NCI-H1092 treated with DMSO at 0.1 percent for 48 hours (cell line): ENCODE measurements at places on chromosomes 6 and 20.

GRCh38 chr6:17725083-17725482 lies 18.4 kb upstream of the NUP153 start:
- peak; percentile 79 for DNase-seq

- peak; percentile 57 for DNase-seq
Measured at GRCh38 chr6:32969685-32970412, 1.5 kb downstream of the BRD2 start.

- DNase-seq: peak; percentile 25
Measured at GRCh38 chr20:38748861-38749149, 545 bp downstream of the ACTR5 start.

GRCh38 chr6:133248241-133249001 lies 7.3 kb downstream of the EYA4 start:
- no peak for DNase-seq

DNA sequence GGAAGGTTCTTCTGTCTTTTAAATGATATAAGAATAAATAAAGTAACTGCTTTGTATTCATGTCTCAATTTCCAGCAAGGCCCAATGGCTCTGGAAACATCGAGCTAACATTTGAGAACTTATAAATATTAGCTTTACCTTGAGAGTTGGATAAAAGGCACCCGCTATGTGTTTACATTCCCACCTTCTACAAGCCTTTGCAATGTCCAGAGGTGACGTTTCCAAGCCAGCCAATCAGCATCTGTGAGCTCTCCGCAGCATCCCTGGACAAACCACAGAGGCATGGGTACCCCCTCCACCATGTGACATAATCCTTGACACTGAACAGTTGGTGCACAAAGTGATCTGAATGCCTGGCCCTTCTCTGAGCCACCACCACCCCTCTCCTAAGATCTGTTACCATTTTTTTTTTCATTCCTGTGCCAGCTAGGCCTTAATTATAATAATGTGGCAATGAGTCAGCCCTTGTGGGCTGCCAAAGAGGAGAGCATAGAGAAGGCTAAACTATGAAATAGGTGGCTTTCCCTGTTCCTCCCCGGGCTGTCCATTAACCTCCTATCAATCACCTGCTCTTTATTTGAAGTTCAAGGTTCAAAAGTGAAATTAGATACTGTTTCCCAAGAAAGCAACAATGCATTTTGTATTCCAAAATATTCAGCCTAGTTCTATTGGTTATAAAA lies 4.1 kb downstream of the CBLN4 start:
- no peak for DNase-seq

DNA sequence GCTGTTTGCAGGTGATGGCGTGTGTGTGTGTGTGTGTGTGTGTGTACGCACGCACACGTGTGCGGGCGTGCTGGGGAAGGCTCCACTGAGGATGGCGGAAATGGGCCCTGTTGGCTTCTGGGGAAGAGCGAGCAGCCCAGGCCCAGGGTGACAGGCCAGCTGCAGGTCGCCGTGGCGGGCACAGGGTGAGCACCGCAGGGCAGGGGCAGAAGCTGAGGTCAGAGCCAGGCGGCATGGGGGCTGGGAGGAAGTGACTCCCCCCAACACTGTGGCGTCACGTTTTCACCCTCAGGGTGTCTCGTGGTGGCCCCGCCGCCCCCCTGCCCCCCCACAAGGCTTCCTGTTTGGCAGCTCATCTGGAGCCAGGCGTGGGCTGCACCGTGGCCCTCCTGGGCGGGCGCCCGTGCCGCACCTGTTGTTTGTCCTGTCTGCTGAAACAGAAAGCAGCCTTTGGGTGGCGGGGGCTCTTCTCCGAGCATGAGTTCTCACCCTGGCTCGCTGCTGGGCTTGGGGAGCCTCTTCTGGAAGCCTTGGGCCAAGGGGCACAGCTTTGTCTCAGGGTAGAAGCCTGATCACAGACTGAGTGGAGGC lies 7.1 kb downstream of the RBM38 start:
- peak; percentile 84 for DNase-seq

- no peak for DNase-seq
Measured at GRCh38 chr6:73151732-73152131, 73.6 kb downstream of the KHDC1L start.

DNA sequence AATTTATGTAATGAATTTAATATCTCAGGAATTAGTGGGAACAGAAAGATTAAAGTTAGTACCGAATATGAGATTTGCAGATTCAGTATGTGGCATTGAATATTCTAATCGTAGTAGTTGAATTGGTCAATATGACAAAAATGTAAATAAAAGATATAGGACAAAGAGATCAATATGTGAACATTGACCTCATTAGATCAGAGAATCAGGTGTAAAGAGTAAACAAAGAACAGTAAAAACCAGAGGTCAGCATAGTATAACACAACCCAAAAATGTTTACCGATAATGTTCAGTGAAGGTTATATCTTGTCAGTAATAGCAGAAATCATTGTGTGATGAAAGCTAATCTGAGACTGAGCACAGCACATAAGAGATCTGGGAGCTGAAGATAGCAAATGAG lies 152.0 kb downstream of the FAM83B start:
- no peak for DNase-seq

DNA sequence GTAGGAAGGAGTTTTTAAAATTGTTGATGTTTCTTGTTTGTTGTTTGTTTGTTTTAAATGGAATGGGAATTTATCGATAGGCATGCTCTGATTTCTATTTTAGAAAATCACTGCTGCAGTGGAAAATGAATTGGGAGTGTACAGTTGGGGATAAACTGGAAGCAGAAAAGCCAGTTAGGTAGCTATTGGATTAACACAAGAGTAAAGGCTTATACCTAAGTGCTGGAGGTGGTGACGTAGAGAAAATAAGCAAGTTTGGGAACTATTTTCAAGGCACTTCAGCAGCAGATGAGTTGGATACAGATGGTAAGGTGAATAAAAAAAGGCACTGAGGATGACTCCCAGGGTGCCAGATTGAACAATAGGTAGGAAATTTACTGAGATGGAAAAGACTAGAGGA lies 164.9 kb downstream of the PLCB4 start:
- no peak for DNase-seq

GRCh38 chr6:110044096-110044495 lies 66.0 kb downstream of the GPR6 start:
- DNase-seq: no peak

- no peak for DNase-seq
Measured at GRCh38 chr6:98827295-98828159, 6.8 kb upstream of the POU3F2 start.

- DNase-seq: no peak
Measured at GRCh38 chr6:70241991-70242420, 60.9 kb downstream of the COL9A1 start.

DNA sequence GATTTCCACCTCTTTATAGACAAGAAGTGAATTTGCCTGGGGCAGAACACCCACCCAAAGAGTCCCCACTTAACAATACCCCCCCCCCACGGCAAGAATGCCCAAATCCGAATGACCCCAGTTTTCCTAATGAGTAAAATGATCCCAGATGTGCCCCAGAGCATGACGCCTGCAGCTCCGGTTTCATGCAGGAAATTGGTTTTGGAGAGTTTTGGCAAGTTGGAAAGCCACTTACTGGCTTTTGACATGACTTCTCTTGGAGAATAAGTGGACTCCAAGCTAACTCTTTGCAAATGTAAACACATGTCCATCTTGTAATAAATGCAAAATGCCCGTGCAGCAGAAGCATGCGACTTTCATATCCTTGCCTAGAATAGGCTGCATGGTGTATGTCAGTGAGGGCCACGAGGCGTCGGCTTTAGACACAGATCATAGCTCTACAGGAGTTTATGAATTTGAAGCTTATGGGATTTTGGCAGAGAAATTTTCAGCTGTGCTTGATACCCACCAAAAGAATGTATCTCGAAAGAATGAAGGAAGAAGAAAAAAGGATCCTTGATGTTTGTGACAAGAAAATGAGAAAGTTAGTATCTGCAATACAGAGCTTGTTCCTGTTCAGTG lies 24.2 kb downstream of the EDN3 start:
- DNase-seq: no peak

GRCh38 chr6:127090051-127090450 lies 28.4 kb upstream of the RSPO3 start:
- no peak for DNase-seq

- DNase-seq: no peak
Measured at GRCh38 chr20:53826597-53827291, 233.1 kb upstream of the ZNF217 start.

DNA sequence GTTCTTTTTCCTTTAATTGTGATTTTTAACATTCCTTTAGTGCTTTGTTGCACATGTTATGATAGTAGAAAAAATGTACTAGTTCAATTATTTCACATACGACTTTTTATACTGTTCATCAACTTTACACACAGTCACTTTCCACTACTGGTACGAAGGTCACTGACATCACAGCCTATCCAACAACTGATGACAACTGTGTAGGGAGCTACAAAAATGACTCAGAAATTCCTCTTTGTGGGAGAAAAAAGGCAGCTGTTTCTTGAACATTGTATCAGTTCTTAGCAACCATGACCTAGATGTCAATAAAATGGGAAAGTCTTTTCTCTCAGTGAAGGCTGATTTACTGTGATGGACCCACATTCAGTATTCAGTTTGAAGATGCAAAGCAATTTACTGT lies 7.0 kb upstream of the ID4 start:
- no peak for DNase-seq

- no peak for DNase-seq
Measured at GRCh38 chr6:153334121-153334520, 203.0 kb upstream of the RGS17 start.

- no peak for DNase-seq
Measured at GRCh38 chr20:20731000-20731944, 18.8 kb upstream of the RALGAPA2 start.

- DNase-seq: peak; percentile 47
Measured at GRCh38 chr6:15365273-15365687, 119.4 kb downstream of the JARID2 start.

DNA sequence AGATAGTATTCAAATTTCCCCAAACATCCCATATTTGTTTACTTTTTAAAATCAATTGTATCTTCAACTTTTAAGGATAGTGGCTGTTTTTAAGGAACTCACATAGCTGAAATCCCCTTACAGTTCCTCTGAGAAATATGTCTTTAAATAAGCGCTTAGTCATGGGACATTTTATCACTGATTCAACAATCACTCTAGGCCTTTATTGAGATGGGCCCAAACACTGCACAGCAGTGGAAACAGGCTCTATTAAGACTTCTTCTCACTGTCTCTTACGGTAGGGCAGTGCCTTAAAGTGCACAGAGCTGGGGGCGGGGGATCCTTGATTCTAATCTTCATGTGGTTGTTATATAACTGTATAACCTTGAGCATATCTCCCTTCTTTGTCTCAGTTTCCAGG lies 59.8 kb upstream of the RREB1 start:
- no peak for DNase-seq

DNA sequence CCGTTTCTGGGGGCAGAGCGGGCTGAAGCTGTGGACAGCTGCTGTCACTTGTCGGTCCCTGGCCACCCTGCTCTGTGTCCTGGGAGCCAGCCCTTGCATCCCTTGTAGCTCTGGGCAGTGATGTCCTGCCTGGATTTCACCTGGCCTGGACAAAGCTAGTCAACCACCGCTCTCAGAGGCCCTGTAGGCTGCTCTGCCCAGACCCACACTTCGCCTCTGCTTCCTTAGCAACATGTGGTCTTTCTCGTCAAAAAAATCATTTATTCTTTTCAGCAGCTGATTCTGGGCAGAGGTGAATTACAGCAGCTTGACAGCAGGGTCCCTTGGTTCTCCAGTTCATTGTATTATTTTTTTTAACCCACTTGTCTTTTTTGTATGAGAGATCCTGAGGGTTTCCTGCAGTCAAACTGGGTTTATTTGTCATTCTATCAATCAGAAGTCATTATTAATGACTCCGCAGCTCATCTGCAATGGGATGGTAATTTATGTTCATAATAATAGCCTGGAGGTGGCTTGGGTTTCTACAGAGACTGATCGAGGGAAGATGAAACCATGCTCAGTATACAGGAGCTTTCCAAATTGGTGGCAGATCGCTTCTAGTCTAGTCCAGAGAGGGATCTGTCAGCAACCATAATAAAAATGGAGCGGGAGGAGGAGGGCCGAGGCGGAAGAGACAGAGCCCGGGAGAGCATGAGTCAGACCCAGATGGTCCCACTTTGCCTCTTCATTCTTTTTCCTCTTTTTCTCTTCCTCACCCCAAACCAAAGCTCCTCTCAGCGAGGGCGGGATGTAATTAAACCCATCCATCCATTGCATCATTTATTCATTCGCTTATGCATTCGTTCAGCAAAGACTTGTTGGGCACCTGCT lies 22.4 kb downstream of the EDN3 start:
- no peak for DNase-seq

GRCh38 chr6:144528743-144529425 lies 243.7 kb downstream of the UTRN start:
- no peak for DNase-seq

GRCh38 chr6:5979650-5980420 lies 26.9 kb downstream of the NRN1 start:
- no peak for DNase-seq
